ENCODE measurements at places on chromosomes 7 and 10.

DNA sequence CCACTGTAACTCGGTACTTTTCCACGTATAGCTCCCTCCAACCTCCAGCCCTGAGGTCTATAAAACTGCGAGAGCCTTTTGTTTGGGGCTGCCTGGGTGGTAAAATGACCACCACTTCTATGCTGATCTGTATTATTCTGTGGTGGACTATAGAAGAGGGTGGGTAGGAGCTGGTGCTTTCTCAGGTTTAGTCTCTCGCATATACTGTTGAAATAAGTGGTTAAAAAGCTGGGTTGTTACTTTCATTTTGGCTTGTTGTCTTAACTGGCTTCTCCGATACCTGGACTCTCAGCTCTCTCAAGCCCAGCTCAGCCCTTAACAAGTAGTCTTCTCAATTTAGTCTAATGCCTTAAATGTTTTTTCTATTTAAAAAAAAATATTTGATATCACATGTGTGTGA is 70.3 kb downstream of the KIF20B start:
- DNase-seq, result no peak

- DNase-seq, result no peak
These were observed 176.8 kb downstream of the KIAA1217 start for GRCh38 chr10:24385776-24386175.

DNA sequence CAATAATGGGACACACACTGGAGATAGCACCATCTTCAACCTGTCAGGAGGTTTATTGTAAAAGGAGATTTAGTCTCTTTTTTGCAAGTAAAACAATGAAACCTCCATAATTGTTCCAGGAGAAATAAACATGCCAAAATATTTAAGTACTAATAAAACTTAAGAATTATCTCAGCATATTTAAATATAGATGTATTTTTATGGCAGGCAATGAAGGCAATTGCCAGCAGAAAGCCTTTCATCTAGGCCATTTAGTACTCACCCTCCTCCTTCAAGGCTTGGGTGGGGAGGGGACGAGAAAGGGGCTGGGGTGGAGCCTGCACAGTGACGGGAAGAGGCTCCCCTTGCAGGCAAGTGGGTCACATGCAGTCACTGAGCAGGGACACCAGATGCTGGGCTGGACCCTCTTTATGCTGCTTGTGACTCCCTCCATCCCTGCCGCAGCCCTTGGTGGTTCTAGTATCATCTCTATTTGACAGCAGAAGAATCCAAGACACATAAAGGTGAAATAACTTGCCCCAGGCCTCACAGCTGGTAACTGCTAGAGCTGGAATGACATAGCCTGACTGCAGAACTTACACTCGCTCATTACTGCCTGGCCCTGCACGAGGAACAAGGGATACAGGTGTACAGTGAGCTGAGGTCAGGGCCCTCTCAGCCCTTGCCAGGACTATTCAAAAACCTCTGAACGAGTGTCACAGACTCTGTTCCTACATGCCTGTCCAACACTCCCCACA is 449.5 kb upstream of the ZMIZ1 start:
- no peak for DNase-seq

DNA sequence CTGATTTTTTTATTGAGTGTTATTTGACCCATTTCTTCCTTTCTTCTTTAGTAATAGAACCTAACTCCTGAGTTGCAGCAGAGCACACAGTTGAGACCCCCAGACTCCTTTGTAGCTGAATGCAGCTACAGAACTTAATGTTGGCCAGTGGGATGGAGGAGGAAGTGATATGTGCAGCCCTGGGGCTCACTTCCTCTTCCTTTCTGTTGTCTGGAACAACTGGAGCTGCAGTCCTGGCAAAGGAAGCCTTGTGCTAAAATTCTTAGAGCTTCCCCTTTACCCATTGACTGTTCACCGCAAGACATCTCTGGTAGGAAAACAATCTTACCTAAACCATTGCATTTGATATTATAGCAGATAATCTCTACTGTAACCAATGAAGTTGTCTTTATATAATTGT is 86.6 kb downstream of the ITGB8 start:
- DNase-seq, result no peak
